ENCODE measurements at places on chromosomes 7 and 10.

GRCh38 chr7:78576236-78576635 is 777.7 kb downstream of the PHTF2 start:
- no peak for DNase-seq

DNA sequence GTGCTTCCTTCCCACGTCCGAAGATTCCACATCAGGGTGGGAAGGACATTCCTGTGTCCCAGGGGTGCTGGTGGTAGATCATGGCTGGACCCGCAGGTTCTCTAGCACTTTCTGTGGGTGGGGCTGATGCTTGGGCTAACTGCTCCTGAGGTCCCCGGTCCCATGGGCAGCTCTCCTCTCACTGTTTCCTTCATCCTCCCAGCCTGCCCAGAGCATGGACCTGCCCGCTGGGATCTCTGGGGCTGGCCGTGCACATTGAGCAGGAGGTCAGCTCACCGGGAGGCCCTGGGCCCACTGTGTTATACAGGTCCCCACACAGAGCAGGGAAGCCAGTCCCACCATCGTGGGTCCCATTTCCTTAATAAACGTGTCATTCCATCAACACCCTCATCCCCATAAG is 502.3 kb downstream of the TCERG1L start:
- no peak for DNase-seq

GRCh38 chr10:12191715-12192114 is 4.0 kb downstream of the NUDT5 start:
- no peak for DNase-seq

GRCh38 chr10:86646933-86647332 is 7.4 kb upstream of the OPN4 start:
- DNase-seq = no peak

GRCh38 chr7:13217768-13218167 is 530.3 kb downstream of the ARL4A start:
- DNase-seq = no peak

DNA sequence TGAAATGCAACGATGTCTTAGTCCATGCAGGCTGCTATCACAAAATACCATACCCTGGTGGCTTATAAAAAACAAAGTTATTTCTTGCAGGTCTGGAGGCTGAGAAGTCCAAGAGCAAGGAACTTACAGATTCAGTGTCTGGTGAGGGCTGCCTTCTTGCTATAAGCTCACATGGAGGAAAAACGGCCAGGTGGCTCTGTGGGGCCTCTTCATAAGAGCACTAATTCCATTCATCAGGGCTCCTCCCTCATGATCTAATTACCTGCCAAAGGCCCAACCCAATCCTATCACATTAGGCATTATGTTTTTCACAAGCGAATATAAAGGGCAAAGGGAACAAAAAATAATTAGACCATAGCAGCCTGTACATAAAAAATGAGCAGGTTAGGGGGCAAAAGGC is 35.4 kb downstream of the PAPSS2 start:
- DNase-seq = no peak

DNA sequence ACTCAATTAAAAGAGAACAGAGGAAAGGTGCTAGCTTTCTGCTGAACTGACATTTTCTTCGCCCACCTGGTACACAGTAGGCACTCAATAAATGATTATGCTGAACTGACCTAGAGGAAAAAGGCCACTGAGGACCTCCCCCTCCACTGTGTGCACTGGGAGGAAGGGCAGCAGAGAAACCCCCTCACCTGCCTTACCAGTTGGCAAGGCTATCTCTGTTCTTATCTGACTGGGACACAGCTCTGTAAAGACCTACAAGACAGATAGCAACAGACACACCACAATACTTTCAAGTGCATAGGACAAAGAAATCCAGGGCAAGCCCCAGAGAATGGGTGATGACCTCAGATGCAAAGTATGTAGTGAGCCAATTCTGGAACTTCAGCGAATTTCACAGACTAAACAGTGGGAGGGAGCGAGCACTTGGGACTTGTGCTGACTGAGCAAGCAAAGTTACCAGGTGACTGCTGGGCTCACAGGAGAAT is 30.4 kb downstream of the PDLIM1 start:
- no peak for DNase-seq

DNA sequence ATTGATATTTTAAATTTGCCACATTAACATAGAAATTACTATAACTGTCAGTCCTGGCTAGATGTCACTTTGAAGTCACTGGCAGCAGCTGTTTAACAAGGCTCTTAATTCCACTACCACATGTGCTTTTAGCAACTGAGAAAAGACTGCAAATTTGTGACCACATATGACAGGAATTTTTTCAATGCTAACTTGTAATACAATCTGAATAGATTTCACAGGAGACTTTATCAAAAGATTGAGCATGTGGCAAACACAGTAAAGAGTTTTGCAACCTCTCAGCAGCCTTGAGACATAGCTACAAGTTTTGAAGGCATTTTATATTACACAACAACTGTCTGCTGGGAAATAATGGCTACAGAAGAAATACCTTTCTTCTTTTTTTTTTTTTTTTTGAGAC is 73.0 kb downstream of the MICU1 start:
- no peak for DNase-seq
